ENCODE measurements at places on chromosomes 7 and 10.

- DNase-seq, result no peak
Measured at GRCh38 chr10:59176241-59177030, at the start of gene PHYHIPL. Gene PHYHIPL, plus strand, starts transcription at chr10:59176643. Its CDS starts 211 bp downstream, at chr10:59176854.

- no peak for DNase-seq
Measured at GRCh38 chr10:92997620-92998019, 63.0 kb upstream of the CYP26C1 start.

DNA sequence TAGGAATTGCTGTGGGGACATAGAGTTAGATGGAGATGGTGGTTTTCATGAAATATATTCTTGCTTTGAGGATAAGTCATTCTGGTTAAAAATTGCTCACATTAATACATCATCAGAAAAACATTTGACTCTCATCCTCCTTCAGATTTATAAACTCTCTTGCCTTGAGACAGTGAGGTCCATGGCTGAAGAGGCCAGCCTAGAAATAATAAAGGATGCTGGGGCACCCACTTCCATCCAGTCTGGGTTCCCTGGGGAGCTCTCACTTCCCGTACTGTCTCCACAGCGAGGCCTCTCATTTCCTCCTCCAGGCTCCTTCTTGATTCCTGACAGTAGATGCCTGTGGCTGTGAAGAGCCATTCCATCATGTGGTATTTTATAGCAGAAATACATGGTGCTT lies 73.3 kb upstream of the PRKG1 start:
- no peak for DNase-seq

- no peak for DNase-seq
Measured at GRCh38 chr10:29205787-29206186, 83.1 kb upstream of the LYZL1 start.

GRCh38 chr10:8393531-8393930 lies 339.0 kb downstream of the GATA3 start:
- no peak for DNase-seq

DNA sequence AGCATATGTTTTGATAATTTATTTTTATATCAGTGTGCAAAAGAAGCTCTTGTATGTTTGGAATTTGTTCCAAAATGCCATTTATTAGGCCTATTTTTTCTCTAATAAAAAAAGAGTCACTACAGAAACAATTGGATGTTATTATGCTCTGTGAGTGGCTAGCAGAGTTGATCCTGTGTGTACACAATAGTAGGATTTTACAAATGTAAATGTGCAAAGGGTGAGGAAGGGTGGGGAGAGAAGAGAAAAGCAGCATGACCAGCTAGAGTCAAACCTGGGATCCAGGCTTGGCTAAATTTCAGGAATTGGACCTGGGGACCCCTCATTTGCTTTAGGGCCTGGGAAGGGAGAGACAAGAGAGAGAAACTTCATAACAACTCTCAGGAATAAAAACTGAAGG lies 32.5 kb downstream of the SEMA3A start:
- DNase-seq, result no peak

DNA sequence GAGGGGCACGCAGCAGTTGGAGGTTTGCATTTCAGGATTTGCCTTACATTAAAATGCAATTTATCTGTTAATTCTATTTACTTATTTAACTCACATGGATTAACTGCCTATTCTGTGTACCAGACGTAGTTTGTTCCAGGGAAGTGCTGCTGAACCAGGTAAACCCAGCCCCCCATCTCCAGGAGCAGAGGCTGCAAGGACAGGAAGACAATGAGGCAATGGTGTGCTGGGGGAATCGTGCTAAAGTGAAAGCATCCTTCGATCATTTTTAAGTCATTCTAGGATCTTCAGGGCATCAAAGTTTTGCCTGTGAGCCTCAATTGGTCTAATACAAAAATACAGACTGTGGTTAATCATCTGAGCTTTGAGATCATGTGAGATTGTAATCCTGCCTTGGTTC lies 166.4 kb downstream of the DNAJB6 start:
- DNase-seq, result no peak

DNA sequence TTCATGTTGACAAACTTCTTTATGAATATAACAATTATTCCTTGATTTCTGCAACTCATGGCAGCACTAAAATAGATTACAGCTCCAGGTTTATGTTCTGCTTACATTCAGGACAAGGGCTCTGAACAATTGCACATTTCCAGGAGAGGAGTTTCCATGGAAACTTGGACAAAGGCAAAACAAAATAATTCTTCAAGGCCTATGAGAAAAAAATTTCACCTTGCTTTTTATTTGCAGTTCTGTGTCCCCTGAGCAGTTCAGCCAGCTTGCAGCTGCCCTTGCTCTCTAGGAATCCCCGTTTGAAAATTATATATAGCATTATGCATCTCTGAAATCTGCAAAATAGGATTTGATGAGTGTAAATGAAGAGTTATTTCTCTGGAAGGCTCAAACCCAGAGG lies 71.7 kb downstream of the ARL4A start:
- no peak for DNase-seq

- no peak for DNase-seq
Measured at GRCh38 chr7:6618621-6619020, 3.2 kb downstream of the ZNF853 start.

GRCh38 chr7:120060875-120061274 lies 212.1 kb upstream of the KCND2 start:
- no peak for DNase-seq

- DNase-seq, result no peak
Measured at GRCh38 chr10:10630281-10630680, 387.4 kb upstream of the CELF2 start.

GRCh38 chr7:105519353-105519752 lies 2.7 kb downstream of the PUS7 start:
- no peak for DNase-seq

DNA sequence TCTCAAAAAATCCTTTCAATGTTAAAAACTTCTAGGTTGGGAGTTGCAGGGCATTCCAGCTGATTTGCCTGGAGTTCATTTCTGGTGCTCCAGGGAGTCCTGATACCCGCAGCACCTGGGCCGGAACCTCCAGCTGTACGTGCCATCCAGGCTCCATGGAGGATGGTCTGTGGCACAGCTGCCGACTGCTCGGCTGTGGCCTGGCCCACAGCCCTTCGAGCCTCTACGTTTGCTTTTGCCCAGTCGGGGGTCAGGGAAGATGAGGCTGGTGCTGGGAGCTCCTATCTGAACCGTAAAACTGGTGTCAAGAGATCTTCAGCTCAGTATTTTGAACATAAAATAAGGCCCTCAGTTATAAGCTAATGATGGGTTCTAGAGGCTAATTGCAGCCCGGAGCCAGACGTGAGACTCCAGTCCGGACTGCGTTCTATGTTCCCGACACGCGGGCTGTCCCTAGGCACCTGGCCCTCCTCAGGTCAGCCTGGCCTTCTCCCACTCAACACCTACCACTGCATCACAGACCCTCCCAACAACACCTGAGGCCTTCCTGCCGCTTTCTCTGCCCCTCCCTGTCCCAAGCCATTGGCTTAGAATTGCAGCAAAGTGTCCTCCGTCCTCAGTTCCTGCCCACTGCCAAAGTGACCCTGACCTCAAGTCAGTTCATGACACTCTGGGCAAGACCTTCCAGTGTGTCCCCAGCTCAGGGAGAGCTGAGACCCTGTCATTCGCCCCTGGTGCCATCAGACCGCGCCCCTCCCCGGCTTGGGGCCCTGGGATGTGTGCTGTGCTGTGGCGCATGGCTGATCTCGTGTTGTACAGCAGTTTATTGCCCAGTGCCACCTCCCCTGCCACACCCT lies 64.2 kb upstream of the DNAJB6 start:
- no peak for DNase-seq

DNA sequence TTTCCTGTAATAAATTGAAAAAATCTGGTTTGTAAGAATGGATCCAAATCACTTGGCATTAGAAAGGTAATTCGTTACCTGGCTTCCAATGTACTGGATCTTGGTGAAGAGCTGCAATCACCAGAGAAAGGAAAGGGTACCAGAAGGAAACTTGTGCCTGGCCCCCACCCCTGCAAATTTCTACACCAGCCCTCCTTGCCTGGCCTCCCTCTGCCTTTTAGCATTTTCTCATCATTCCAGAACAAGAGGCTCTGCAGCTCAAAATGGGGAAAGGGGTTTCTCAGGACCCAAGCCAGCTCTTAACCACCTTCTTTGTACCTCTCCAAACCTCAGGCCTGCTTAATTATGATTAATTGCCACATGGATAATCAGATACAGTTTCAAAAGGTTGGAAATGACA lies 612.8 kb upstream of the MGMT start:
- DNase-seq, result no peak

- no peak for DNase-seq
Measured at GRCh38 chr10:11311027-11311426, 293.4 kb downstream of the CELF2 start.

- DNase-seq, result no peak
Measured at GRCh38 chr7:30714129-30714528, 31.9 kb upstream of the CRHR2 start.

DNA sequence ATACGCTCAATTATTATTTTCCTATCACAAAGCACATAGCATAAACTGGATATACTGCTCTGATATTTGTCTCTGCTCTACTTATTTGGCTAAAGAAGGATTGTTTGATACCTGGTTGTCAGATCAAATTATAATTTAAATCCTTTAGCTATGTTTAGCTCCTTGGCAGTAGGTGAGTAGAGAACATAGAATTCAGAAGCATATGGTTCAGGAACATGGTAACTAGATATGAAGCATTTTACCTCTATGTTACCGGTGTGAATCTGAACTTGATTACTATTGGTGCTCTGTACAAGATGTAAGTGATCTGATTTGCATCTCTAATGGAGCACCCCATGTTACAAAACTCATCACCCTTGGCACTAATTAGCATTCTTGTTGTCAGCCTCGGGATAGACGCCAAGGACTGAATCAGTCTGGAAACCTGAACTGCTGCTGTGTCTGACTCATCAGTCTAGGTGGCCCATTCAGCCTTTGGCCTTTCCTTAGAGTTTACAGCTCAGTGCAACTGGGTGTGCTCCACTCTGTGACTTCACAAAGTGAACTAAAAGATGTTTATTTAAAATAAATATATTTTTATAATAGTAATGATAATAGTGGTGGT lies 12.3 kb upstream of the MYPN start:
- DNase-seq, result no peak

GRCh38 chr7:103148131-103148993 lies 537 bp downstream of the NAPEPLD start:
- no peak for DNase-seq

- peak; percentile 53 for DNase-seq
Measured at GRCh38 chr10:78974617-78975317, 94.0 kb upstream of the ZMIZ1 start.

DNA sequence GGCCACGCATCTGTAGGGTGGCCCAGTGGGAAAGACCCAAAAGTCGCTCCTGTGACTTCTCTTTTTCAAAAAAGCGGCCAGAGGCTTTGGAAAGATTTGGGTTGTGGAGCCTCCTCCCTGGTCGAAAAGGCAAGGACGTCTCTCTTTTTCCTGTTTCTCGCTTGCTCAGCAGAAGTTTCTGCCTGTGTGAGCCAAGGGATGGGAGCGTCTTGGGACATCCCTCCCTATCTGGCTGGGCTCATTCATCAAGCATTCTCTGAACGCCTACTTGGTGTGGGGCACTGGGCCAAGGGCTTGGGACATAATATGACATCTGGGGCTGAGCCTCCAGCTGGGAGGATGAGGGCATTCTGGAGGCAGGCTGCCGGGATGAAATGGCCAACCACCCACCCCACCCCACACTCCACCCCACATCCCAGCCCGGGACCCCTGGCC lies 120.9 kb downstream of the C10orf105 start:
- DNase-seq, result no peak

GRCh38 chr7:45219130-45219529 lies 61.5 kb downstream of the RAMP3 start:
- no peak for DNase-seq

DNA sequence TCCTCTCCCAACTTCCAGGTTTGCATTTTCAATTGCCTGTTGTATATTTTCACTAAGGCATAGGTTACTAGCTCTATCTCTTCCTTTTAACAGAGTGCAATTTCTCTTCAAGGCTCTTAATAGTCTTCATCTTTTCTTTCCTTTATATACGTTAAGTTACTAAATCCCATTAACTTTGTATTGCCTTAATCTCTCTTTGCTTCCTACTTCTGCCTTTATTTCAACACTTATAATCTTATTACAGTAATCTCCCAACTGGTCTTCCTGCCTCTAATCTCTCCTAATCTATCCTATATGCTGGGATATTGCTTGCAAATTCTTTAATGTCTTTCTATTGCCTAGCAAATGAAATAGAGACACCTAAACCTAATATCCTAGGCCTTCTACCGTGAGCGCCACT lies 26.1 kb downstream of the ST7 start:
- no peak for DNase-seq

DNA sequence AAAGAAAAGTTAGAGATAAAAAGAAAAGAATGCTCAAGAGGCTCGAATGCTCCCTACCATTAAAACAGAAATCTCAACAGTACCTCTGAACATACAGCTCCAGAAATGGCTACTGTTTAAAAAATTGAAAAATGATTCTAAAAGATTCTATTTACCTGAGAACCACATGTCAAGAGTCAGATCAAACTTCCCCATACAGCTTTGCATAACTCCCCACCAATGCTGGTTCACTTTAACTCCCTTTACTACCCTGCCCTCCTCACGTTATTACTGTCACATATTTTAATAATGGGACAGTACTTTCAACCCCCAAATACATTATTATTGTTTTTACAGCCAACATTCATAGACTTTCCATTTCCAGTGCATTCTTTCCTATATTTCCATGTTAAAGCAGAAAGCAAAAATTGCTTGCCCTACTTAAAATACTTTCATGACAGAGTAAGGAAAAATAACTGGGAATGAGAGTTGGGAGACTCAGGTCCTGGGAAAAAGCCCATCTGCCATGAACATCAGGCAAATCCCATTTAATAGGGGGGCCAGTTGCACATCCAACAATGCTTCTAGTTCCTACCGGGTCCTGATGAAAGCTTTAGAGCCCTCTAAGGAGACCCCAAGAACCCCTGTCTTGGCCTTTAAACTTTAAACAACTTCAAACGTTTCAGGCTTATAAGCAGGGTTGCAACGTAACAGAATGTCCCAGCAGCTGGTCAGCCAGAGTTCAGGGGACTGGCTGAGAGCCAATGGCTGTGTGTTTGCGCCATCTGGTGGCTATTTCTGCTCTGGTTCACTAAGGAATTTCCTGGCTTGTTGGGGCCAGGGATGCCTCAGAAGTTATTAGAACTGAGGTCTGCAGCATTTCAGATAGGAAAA lies 247.4 kb downstream of the ELMO1 start:
- peak; percentile 65 for DNase-seq

DNA sequence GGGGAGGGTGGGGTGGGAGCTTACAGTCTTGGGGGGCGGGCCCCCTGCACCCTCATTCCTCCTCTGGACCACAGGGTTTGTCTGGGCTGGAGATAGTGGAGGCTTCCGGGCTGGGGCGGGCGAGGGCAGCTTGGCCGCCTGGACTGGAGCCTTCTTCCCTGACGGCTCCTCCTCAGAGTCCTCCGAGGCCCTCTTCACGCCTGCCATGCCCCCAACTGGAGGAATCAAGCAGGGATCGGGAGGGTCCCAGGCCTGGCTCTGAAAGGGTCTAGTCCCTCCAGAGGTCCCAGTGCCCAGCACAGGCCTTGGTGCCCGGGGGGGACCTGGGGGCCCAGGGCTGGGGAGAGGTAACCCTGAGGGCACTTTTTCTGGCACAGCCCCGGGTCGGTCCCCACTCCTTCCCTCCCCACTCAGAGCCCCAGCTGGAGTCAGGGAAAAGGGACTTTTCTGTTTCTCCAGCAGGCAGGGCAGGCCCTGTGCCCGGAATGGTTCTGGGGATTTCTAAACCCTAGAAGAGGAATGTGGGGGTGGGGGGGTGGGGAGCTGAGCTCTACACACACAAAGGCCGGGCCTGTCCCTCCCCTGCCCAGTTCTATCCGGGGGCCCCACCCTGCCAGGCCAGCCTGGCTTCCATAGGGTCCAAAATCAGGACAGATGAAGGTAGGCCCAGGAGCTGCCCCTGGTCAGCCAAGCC lies 11.6 kb downstream of the MICALL2 start:
- no peak for DNase-seq

All from CD8-positive, alpha-beta T cell (primary cell).